Esophagus mucosa (tissue), 1 donor: ENCODE measurements at places on chromosomes 5 and 9.

GRCh38 chr9:113776194-113776593 is 99.9 kb upstream of the ZNF618 start:
- no peak for ATAC-seq

DNA sequence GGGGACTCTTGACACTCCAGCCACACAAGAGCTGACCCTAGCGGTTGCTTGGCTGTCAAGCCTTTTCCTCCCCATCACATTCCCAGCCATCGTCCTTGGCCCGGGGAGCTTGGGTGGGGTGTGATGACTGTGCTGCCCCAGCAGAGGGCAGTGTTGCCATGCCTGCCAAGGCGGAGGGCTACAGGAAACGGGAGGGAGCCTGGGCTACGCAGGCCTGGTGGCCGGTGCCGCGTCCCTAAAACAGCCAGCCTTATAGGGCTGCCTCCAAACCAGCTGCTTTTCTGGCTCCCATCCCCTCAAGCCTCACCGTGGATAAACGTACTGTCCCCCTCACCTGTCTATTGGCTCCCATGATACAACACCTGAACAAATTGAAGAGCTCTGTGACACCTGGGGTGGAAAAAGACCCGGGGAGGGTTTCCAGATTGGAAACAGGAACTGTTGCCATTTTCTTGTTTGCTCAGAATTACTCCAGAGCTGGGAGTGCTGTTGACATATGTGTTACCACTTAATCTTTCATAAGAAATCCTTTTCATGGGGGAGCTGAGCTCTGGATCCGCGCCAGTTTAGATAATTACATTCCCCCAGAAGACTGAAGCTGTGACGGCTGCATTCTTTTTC is 72.8 kb upstream of the ASTN2 start:
- ATAC-seq = peak; percentile 93

DNA sequence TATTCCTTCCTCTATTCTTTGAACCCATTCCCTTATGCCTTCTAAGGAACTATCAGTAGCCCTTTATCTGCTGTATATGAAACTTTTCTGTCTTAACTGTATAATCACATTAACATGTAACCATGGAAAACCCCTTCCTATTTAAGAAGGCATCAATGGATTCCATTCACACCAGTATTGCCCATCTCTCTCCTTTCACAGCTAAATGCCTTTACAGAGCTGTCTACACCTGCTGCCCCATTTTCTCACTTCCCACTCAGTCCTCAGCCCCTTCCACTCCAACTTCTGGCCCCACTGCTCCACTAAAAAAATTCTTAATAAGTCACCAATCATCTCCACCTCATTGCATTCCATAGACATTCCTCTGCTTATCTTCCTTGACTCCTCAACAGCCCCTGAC is 50.8 kb downstream of the SEC61B start:
- no peak for ATAC-seq

- no peak for ATAC-seq
Observed at GRCh38 chr9:121009650-121010049, 40.4 kb downstream of the C5 start.

DNA sequence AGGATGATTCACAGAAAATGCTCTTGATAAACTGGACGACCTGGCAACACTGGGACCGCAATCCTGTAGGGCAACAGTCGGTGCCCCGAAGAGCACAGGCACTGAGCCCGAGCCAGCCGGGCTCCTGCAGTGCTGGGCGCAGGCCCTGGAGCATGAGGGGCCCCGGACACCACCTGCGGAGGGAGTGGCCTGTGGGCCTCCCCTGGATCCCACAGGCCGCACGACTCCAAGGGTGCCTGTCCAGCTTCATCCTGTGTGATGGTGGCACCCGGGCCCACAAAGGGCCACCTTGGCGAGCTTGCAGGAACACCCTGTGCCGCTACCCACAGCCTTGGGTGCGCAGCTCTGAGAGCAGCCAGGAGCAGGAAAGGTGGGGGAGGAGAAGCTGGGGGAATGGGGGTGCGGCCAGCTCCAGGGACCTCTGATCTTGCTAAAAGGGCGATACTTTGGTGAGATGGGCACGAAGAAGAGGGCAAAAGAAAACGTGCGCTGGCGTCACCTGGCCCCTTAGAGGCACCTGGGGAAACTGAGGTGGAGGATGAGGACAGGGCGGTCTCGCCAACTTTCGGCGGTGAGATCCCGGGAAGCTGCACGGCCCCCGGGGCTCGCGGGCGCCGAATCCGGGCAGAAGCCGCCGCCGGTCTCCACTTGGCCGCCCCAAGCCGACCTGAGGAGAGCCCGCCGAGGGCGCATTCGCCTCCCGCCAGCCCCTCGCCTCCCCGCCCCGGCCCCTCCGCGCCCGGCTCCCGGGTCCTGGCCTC is 722 bp downstream of the TBC1D9B start:
- peak; percentile 40 for ATAC-seq

- ATAC-seq = no peak
Observed at GRCh38 chr9:93009337-93010015, 49.0 kb upstream of the SUSD3 start.
